ENCODE measurements at places on chromosomes 6 and 20.

GRCh38 chr6:134205366-134205765 lies 112.5 kb downstream of the SGK1 start:
- no peak for DNase-seq

GRCh38 chr20:3262566-3262965 lies 23.6 kb upstream of the SLC4A11 start:
- DNase-seq = no peak

- DNase-seq = no peak
Measured at GRCh38 chr6:137853569-137854213, 13.4 kb upstream of the TNFAIP3 start.

DNA sequence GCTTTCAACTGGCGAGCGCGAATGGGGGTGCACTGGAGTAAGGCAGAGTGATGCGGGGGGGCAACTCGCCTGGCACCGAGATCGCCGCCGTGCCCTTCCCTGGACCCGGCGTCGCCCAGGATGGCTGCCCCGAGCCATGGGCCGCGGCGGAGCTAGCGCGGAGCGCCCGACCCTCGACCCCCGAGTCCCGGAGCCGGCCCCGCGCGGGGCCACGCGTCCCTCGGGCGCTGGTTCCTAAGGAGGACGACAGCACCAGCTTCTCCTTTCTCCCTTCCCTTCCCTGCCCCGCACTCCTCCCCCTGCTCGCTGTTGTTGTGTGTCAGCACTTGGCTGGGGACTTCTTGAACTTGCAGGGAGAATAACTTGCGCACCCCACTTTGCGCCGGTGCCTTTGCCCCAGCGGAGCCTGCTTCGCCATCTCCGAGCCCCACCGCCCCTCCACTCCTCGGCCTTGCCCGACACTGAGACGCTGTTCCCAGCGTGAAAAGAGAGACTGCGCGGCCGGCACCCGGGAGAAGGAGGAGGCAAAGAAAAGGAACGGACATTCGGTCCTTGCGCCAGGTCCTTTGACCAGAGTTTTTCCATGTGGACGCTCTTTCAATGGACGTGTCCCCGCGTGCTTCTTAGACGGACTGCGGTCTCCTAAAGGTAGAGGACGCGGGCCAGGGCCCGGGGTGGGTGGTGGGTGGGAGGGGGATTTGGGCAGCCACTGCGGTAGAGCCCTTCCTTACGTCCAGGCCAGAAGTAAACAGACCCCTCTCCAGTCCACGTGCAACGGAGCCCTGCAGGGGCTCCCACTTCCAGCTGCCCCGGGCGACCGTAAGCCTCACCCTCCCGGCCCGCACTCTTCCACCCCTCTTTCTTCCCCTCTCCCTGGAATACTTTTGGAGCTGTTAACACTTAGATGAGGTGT lies 998 bp downstream of the BMP2 start:
- DNase-seq = no peak

GRCh38 chr20:48733296-48733790 lies 94.5 kb downstream of the PREX1 start:
- DNase-seq = no peak

DNA sequence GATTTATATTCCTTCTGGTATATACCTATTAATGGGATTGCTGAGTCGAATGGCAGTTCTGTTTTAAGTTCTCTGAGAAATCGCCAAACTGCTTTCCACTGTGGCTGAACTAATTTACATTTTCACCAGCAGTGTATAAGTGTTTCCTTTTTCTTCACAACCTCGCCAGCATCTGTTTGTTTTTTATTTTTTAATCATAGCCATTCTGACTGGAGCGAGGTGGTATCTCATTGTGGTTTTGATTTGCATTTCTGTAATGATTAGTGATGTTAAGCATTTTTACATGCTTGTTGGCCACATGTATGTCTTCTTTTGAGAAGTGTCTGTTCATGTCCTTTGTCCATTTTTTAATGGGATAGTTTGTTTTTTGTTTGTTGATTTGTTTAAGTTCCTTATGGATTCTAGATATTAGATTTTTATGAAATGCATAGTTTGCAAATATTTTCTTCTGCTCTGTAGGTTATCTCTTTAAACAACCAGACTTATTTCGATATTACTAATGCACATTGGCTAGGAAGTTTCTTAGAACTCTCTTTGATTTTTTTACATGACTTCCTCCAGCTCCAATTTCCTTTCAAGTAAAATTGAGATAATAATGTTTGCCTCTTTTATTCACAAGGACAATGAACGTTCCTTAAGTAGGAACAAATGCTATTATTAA lies 12.2 kb upstream of the VNN1 start:
- DNase-seq = no peak

GRCh38 chr20:56716806-56717205 lies 87.7 kb downstream of the TFAP2C start:
- DNase-seq = no peak

DNA sequence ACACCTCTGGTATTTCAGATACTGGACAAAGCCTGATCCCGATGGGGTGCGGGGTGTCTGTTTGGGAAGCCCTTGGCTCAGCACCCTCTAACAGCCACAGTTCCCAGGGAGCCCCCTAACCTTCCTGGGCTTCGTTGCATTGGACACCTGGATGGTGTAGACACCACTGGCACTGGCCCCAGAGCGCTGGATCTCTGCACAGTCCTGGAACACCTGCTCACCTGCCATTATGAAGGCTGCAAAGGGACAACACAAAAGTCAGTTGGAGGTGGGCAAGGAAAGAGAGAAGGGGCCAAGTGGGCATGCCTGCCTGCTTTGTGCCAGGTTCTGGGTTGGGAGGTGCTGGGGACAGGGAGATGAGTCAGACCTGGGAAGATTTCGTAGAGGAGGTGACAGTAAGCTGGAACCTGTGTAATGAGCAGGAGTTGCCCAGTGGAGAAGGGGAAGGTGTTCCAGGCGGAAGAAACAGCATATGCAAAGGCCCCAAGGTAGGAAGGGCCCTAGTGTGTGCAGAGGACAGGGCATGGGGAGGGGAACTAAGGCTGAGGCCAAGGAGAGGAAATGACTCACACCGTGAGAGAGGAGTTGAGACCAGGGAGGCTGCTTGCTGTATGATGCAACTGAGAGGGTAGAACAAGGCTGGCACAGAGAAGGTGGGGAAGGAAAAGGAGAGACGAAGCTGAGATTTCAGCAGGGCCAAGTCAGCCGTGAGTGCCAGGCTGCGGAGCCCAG lies 34.9 kb downstream of the ANGPT4 start:
- DNase-seq = peak; percentile 34

Measured in stimulated activated CD8-positive, alpha-beta memory T cell treated with anti-CD3 and anti-CD28 coated beads, Interleukin-4, amount 100 ng/mL, for 48 hours (primary cell).